ENCODE measurements at places on chromosomes 6 and 20. TPM values are rescaled to one million over a fixed set of nuclear protein-coding genes. Genes with fewer than 3 reads are reported as not detected.

HCRTR2 gene
- polyA plus RNA-seq = not detected

COL12A1 gene
- 868 TPM for polyA plus RNA-seq

LPA gene
- not detected for polyA plus RNA-seq

PGC gene
- polyA plus RNA-seq = not detected

WFDC10B gene
- not detected for polyA plus RNA-seq
